ENCODE measurements at places on chromosomes 12 and 14.

DNA sequence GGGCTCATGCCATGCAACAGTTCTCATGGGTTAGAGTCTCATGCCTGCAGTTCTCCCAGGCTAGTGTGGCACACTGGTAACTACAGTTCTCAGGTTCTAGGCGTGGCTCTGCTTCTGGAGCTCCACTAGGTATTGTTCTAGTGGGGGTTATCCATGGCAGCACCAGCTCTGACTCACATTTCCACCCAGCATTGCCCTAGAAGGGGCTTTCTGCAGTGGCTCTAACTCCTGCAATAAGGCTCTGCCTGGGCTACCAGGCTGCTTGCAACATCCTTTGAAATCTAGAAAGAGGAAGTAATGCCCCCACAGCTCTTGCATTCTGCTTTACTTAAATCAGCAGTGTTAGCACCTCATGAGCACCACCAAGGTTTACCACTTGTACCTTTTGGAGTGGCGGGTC, 220.3 kb upstream of the ARID2 start:
- DNase-seq, result no peak

- no peak for DNase-seq
These were observed 470.3 kb downstream of the FOXG1 start for GRCh38 chr14:29236848-29237247.

DNA sequence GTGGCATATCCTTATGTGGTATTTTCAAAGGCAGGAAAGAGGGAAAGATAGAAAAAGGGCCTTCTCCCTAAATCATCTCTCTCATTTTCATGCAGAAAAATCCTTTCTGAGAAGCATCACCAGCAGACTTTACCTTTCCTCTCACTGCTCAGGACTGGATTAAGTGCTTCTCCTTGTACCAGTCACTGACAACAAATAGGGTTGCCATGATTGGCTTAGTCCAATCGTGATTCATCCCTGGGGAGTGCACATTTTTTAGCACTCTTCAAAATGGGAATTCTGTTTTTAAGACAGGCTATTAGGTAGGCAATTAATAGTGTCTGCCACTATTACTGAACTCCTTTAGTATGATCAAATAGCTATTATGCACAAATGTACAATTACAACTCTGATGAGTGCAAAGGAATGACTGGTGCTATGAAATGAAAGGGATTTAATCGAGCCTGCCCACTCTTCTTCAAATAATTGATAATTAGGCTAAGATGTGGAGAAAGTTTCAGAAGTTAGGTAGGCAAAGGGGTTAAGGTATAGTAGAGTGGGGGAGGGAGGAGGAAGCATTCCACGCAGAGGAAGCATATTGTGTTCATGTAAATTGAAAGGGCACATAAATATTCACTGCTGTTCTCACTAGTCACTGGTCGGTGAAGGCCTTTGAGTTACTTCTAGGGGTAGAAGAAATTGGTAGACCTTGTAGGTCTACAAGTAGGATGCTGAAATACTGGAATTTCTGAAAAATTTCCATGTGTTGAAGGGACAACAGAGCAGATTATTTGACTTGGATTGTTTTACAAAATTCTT, 84.0 kb downstream of the MSRB3 start:
- DNase-seq, result no peak

- no peak for DNase-seq
These were observed 59.6 kb downstream of the PRKD1 start for GRCh38 chr14:29868000-29868399.

- DNase-seq, result no peak
These were observed 86.5 kb downstream of the TBX5 start for GRCh38 chr12:114319422-114319821.

GRCh38 chr14:42322531-42323284, 716.0 kb downstream of the LRFN5 start:
- no peak for DNase-seq

- DNase-seq, result no peak
These were observed 110.1 kb downstream of the EML5 start for GRCh38 chr14:88682495-88683114.

DNA sequence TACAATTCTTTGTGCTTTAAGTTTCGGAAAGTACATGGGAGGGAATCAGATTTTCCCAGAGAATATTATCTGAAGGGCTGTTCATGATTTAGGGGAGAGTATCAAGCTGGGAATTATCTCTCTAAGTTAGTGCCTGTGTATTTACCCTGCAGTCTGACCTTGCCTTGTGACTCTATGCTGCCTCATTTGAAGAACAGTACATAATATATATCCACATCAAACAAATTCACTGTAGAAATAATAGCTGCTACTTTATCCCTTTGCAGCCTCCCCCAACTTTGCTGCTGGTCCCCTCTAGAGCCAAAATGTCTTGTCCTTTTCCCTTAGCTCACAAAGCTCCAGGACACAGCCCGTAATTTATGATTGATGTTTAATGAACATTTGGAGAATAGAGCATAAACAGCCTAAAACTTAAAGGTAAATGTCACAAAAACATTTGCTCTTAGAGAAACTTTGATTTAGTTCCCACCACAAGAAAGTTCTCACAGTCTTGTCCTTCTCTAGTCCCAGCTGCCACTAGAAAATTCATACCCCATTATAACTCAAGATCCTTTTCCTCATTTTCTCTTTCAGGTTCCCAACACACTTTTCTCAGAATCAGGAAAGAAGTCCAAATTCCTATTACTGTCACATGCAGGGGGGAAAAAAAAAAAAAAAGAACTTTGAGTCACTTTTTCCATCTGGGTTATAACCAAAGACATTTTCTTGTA, 1009.6 kb downstream of the FLRT2 start:
- no peak for DNase-seq

DNA sequence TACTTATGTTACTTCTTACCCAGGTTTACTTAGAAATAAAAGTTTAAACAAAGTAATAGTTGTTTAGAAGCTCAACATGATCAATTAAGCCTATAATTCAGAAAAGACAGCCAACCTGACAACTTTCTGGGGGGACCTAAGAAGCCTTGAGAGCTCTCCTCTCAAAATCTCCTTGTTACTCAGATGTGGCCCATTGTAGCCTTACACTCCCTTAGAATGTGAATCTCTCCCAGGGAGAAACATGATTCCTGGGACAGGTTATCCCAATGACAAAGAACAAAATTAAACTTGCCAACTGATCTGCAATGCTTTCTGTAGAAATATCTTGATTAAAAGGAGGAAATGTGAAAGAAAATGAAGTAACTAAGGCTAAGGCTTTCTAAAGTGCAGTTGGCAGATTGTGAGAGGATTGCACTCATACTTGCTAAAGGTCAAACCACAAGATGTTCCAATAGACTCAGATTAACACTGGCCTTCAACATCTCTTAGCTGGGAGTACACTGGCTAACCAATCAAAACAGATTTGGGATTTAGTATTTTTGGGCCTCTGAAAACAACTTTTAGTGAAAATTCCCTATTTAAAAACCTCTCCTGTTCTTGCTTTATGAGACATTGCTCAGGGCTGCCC, 72.3 kb upstream of the TMX1 start:
- DNase-seq, result no peak

- DNase-seq, result no peak
These were observed 210.1 kb downstream of the MON2 start for GRCh38 chr12:62676521-62677307.

- DNase-seq, result no peak
These were observed 991.2 kb downstream of the VRK1 start for GRCh38 chr14:97788364-97788763.

- no peak for DNase-seq
These were observed 58.3 kb downstream of the CCNK start for GRCh38 chr14:99539491-99539890.

GRCh38 chr14:22418631-22419030, 170.4 kb downstream of the DAD1 start:
- peak; percentile 34 for DNase-seq

- DNase-seq, result peak; percentile 50
These were observed 7.3 kb downstream of the FKBP11 start for GRCh38 chr12:48917857-48918537.

DNA sequence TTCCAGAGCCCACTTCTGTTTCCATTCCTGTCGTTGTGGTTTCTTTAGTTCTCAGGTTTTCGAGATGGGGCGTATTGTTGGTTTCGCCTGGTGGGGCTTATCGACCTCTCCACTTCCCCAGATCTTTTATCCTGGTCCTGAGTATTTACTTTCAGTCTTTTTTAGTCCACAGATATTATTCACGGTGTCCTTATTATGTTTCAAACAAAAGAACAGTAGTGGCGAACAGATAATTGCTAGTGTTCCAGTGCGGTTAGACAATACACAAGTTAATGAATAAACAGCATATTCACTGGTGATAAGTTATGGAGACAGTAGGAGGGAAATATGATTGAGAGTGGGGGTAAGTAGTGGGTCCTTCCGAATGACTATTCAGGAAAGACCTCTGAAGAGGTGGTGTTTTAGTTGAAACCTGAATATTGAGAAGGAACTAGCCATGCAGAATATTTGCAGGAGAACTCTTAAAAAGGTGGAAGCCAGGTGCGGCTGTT, 668 bp downstream of the TMEM260 start:
- DNase-seq, result no peak

- DNase-seq, result no peak
These were observed 91.5 kb downstream of the TMTC1 start for GRCh38 chr12:29692237-29692636.

DNA sequence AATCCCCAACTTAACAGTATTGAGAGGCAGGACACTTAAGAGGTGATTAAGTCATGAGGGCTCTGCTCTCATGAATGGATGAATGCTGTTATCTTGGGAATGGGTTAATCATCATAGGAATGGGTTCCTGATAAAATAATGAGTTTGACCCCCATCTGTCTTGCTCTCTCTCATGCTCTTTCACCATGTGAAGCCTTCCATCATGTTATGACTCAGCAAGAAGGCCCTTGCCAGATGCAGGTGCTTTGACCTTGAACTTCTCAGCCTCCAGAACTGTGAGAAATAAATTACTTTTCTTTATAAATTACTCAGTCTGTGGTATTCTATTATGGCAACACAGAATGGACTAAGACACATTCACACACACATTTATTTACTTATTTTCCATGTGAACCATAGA, 89.0 kb upstream of the PPM1H start:
- DNase-seq, result no peak

DNA sequence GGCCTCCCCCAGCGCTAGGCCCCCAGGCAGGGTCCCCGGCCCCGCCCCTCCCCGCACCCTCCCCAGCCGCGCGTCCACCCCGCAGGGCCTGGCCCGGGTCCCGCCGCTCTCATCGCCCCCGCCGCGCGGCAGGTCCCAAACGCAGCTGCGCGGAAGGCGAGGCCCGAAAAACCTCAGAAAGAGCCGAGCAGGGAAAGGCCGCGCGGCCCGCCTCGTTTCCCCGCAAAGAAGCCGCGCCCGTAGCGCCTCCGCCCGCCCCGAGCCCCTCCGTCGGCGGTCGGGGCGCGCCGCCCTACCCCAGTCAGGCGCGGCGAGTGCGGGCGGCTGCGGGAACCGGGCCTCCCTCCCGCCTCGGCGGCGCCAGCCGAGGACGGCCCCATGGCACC, 324 bp downstream of the POLE start:
- DNase-seq, result peak; percentile 44
